ENCODE measurements at places on chromosomes 2 and 18. TPM values are rescaled to one million over a fixed set of nuclear protein-coding genes. Genes with fewer than 3 reads are reported as not detected.

DNA sequence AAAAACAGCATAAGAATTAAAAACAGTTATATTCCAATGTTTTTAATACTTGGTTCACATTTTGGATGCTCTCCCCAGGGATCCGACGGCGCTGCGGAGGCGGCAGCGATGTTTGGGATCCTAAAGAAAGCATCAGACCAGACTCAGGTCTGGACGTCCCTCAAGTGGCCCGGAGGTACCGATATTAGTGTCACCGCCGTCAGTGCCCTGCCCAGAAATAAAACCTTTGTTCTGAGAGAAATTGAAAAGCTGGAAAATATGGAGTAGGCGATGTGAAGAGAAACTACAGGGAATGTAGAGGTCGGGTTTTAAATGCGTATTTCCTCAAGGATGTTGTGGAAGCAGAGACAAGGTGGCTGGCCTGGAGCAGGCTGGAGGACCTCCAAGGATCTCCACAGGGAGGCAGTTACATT lies 683 bp upstream of the TBC1D8 start:
- DNase-seq: no peak

DNA sequence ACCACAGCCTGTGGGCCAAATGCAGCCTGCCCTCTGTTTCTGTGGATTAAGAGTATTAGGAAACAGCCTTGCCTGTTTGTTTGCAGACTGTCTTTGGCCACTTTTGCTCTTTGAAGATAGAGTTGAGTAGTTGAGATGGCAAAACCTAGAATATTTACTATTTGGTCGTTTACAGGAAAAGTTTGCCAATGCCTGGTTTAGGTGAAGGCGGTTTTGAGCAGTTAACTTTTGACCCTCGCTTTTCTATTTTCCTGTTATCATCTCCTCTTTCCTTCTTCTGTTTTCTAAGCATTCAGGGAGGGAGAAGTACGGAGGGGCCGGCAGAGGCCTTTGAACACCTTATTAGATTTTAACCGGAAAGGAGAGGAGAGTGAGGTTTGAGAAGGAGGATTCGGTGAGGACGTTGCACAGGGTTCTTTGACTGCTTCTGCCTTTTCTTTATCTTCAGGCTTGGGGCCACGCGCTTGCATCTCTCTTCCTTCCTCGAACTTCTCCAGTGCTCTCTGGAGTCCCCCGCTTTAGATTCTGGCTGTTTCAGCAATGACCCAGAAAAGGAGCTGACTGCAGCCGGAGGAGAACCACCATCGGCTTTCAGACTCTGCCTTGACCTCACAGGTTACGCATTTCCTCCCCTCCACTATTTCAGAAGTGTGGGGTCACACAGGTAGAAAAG lies 39.2 kb downstream of the IL1R2 start:
- no peak for DNase-seq

The IL36G gene
- total RNA-seq: 0.70 TPM

GRCh38 chr2:71562518-71562917 lies 109.2 kb downstream of the DYSF start:
- DNase-seq: no peak

The RAB11FIP5 gene
- total RNA-seq: 15.7 TPM

GRCh38 chr2:229861431-229861830 lies 60.4 kb downstream of the TRIP12 start:
- DNase-seq: no peak

- peak; percentile 79 for DNase-seq
Observed at GRCh38 chr2:113324684-113325160, 46.0 kb upstream of the PAX8 start.

The SCYGR4 gene
- not detected for total RNA-seq

GRCh38 chr2:79994965-79995364 lies 309.6 kb downstream of the LRRTM1 start:
- no peak for DNase-seq

GRCh38 chr18:76426737-76427305 lies 68.2 kb downstream of the ZNF516 start:
- DNase-seq: peak; percentile 88

The DOK6 gene
- 0.35 TPM for total RNA-seq

DNA sequence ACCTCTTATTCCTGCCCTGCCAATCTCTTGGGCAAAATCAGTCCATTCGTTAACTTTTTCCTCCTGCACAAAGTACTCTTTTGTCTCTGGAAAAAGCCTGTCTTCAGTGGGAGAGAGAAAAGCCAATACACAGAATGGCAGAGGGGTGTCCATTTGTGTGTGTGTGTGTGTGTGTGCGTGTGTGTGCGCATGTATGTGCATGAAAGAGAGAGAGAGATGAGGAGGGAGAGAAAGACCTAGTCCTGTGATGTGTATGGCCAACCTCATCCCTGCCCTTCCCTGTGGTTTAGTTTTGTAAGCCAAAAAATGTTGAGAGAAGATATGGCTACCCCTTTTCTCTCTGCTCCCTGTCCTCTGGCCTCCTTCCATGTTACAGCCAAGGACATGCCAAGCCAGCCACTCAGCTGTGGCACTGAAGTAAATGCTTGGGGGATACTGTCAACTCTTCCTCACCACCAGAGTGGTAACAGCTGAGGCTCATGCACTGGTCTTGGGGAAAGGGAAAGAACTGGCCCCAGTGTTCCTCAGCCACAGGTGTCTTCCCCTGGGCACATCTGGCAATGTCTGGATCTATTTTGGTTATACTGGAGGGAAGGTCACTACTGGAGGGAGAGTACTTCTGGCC lies 10.6 kb downstream of the SLC4A5 start:
- DNase-seq: no peak

The IL1RL2 gene
- total RNA-seq: not detected

GRCh38 chr2:169222665-169223064 lies 139.7 kb downstream of the LRP2 start:
- no peak for DNase-seq

The PLGLB1 gene
- 0.27 TPM for total RNA-seq

The APLF gene
- total RNA-seq: 6.6 TPM

The B3GNT2 gene
- 73.1 TPM for total RNA-seq

The ANKRD30BL gene
- total RNA-seq: 0.62 TPM

DNA sequence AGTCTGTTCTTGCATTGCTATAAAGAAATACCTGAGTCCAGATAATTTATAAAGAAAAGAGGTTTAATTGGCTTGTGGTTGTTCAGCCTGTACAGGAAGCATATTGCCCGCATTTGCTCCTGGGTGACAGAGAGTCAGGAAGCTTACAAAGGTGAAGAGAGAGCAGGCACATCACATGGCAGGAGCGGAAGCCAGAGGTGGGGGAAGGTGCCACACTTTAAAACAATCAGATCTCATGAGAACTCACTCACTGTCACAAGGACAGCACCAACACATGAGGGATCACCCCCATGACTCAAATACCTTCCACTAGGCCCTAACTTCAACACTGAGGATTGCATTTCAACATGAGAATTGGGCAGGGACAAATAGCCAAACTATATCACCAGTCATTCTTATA lies 124.8 kb upstream of the COL5A2 start:
- no peak for DNase-seq

The HJURP gene
- total RNA-seq: 49.2 TPM

DNA sequence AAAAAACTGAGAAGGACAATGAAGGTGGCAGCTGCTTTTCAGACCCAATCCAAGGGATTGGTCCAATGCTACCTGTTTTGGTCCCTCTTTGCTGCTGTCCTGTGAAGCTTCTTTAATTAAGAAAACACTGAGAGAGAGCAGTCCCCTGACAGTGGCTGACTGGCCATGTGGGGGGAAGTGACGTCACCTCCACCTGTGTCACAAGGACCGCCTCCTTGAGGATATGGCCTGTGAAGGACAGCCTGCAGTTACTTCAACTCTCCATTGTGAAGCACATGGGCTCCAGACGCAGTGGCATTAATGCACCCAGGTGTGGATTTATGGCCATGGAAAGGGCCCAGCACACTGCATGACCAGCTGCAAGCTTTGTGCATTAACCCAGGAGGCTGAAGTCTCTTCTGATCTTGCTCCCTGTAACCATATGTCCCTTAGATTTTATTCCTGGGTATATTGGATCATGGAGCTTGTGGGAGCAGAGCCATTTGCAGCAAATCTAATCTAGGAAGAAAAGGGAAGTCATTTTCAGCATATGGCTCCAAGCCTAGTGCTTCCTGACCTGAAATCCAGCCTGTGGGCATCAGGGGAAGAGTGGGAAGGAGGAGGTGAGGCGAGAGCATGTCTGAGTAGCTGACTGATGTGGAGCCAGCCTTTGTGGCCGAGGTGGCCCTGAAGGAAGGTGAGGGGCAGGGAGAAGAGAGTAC lies 32.2 kb downstream of the KIF5C start:
- no peak for DNase-seq

- no peak for DNase-seq
Observed at GRCh38 chr18:59377613-59378337, 18.7 kb upstream of the LMAN1 start.

The SULT1C2 gene
- 0.69 TPM for total RNA-seq

The XDH gene
- 0.87 TPM for total RNA-seq

DNA sequence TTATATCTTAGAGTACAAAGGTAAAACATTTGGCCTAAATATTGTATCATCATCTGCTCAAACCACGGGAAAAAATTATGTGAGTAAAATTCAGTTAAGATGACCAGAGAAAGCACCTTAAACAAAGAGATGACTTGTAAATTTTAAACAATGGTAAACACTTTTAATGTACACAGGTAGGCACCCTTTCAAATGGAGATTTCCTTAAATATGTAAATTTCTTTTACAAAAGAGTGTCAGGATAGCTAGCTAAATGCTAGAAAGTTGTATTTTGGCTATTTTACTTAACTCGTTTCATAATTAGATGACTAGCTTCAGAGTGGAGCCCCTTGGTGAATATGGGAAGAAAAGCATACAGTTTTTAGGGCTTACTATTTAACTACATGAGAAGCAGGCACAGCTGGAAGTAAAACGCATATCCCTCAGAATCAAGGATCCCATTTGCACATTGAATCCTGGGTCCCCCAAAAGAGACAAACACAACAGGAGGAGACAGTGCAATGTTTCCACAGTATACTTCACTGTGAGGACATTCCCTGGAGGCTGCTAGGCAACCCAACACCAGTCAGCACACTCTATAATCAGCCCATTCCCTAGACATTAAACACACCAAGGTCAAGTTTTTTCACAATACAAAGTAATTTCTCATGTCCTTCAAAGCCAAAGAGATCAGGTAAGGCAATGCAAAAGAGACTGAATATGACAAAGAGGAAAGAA lies 1154.4 kb downstream of the DPP10 start:
- DNase-seq: peak; percentile 62

All from GM23338 (cell line).